ENCODE measurements at places on chromosomes 7 and 10. TPM values are rescaled to one million over a fixed set of nuclear protein-coding genes. Genes with fewer than 3 reads are reported as not detected.

Gene INTS1
- polyA plus RNA-seq = 59.1 TPM

GRCh38 chr10:4283846-4284610, 499.0 kb upstream of the KLF6 start:
- DNase-seq = no peak

- no peak for DNase-seq
These were observed 12.6 kb upstream of the FHIP2A start for GRCh38 chr10:114808982-114809381.

DNA sequence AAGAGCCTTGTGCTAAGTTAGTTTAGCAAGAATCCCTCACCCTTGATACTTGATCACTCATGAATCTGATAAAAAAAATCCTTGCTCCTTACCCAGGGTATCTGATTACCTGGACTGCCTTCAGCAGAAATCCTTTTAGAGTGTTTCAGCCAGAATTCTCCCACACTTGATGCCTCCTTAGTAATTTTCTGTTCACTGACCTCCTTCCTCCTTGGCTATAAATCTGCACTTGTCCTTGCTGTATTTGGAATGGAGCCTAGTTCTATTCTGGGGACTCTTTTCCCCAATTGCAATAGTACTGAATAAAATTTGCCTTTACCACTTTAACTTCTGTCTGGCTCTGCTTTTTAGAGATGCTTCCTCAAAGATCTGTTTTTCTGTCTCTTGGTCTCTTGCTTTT, 84.9 kb downstream of the RPS24 start:
- no peak for DNase-seq

DNA sequence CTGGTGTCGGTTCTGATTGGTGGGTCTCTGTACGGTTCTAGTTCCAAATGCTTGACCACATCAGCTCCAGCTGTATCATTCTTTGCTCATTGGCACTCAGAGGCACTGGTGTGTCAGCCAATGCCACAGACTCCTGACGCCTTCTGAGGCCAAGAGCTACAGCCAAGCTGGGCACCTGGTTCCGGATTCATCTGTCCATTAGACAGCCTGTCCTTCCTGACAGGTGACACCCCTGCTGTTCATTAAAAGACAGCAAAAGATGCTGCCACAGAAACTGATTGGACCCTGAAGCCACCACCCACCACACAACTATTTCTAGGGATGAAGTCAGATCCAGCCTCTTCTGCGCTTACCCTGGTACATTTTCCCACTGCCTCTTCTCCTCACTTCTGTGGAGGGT, 35.6 kb downstream of the COL13A1 start:
- no peak for DNase-seq

Measured in left renal pelvis (tissue), 4 donors.